ENCODE measurements at places on chromosomes 13 and 19. TPM values are rescaled to one million over a fixed set of nuclear protein-coding genes. Genes with fewer than 3 reads are reported as not detected.

DNA sequence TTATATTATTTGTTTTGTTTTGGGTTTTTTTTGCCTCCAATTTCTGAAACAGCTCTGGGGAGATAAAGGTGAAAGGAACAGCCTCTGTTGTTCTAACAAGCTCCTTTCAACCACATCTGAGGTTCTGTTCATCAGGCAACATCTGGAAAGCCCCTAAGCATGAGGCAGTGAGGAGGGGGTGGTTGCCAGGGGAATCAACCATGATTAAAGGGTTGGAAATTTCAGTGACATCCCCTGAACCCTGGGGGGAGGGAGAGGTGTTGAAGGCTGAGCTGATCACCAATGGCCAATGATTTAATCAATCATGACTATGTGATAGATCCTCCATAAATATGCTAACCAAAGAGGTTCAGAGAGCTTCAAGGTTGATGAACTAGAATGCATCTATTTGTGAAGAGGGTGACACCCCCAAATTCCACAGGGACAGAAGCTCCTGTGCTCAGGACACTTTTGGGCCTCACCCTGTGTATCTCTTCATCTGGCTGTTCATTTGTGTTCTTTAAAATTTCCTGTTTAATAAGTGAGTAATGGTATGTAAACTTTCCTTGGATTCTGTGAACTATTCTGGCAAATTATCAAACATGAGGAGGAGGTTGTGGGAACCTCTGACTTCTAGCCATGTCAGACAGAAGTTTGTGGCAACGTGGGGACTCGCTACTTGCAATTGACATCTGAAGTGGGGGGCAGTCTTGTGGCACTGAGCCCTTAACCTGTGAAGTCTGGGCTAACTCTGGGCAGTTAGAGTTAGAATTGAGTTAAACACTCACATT lies 221.3 kb downstream of the NHLRC3 start:
- no peak for DNase-seq

DNA sequence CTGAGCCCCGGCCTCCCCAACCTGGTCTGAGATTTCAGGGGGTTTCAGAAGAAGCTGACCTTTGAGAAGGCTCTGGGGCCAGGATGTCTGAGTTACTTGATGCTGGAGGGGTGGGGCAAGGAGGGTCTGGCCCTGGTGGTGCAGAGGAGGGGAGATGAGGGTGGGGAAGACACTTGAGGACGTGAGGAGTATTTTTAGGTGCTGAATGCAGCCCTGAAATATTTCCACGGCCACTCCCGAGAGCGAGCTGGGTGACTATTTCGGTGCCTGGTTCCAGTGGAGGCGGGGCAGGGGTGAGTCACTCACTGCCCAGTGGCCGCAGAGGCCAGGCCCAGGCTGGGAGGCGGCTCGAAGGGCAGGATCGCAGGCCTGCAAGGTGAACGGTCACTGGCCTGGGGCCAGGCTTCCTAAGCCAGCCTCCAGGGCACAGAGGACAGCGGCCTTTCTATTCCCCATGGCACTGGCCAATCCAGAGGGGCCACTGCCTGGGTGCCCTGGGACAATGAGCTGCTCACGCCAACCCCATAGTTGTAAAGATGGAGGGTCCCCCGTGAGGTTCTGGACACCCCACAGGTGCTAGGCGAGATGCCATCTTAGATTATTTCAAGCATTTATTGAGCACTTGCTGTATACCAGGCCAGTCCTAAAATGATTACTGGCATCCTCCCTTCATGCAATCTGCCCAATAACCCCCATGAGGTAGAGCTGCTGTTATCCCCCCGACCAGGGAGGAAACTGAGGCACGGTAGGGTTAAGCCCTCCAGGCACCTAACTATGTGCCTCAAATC lies 19.7 kb upstream of the JUND start:
- DNase-seq: no peak

DNA sequence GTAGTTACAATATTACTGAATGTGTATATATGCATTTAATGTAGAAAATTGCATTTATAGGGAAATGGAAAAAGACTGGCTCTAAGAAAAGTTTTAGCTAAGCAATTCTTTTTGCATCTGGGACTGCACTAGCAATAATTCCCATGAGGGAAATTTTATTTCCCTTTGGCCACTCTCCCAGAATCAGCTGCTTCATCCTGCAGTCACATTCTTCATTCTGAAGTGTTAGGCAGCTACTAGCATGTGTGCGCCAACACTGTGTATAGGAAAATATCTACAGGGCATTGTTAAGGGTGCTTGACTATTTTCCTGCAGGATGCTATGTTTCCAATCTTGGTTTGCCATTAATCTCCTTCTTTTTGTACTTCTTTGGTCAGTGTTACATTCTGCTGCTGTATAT lies 312.8 kb upstream of the PCDH20 start:
- DNase-seq: no peak

ENOX1 gene
- 0.18 TPM for total RNA-seq

RNF113B gene
- total RNA-seq: not detected

Measured in glomerular endothelial cell (primary cell).